BJ (cell line): ENCODE measurements at places on chromosomes 5 and 9. TPM values are rescaled to one million over a fixed set of nuclear protein-coding genes. Genes with fewer than 3 reads are reported as not detected.

The MLLT3 gene
- polyA plus RNA-seq = 13.8 and 32.1 TPM in 2 replicates

The CCDC187 gene
- polyA plus RNA-seq = not detected in 2 replicates

The ENTREP1 gene
- 0.02 and 0.07 TPM in 2 replicates for polyA plus RNA-seq

The PIP5KL1 gene
- polyA plus RNA-seq = 1.9 and 2.3 TPM in 2 replicates

The PTGES gene
- polyA plus RNA-seq = 10.5 and 16.4 TPM in 2 replicates

The RNF183 gene
- not detected in 2 replicates for polyA plus RNA-seq

The ZNF474 gene
- 0.06 and 0.22 TPM in 2 replicates for polyA plus RNA-seq

The RXRA gene
- 6.8 and 12.0 TPM in 2 replicates for polyA plus RNA-seq

The CARD6 gene
- polyA plus RNA-seq = 0.63 and 0.77 TPM in 2 replicates

The PPP3R2 gene
- polyA plus RNA-seq = not detected in 2 replicates

The PIP5K1B gene
- 0.05 TPM in 1 of 2 replicates, not detected in the other for polyA plus RNA-seq

The PCDHB3 gene
- polyA plus RNA-seq = 0.23 and 0.31 TPM in 2 replicates

The ADRA1B gene
- 1.1 and 2.1 TPM in 2 replicates for polyA plus RNA-seq

The HTR1A gene
- polyA plus RNA-seq = not detected in 2 replicates

The PTPN3 gene
- 1.1 and 1.4 TPM in 2 replicates for polyA plus RNA-seq

The LRRC19 gene
- not detected in 2 replicates for polyA plus RNA-seq

The MYO10 gene
- polyA plus RNA-seq = 17.1 TPM in 2 replicates

The LMBRD2 gene
- 2.6 and 6.9 TPM in 2 replicates for polyA plus RNA-seq

The PTGS1 gene
- polyA plus RNA-seq = 72.6 and 102 TPM in 2 replicates

The RETREG1 gene
- polyA plus RNA-seq = 0.04 and 0.06 TPM in 2 replicates

The PDE8B gene
- 2.2 TPM in 2 replicates for polyA plus RNA-seq

The TGFBI gene
- 987 and 1,228 TPM in 2 replicates for polyA plus RNA-seq

The CARD9 gene
- polyA plus RNA-seq = 12.9 and 21.3 TPM in 2 replicates

The PCDHGA6 gene
- 3.3 and 4.3 TPM in 2 replicates for polyA plus RNA-seq

The C9orf153 gene
- polyA plus RNA-seq = 0.09 TPM in 1 of 2 replicates, not detected in the other

The SMIM23 gene
- polyA plus RNA-seq = not detected in 2 replicates

The NPR3 gene
- 8.1 and 9.6 TPM in 2 replicates for polyA plus RNA-seq

The TMEM171 gene
- 4.4 and 5.3 TPM in 2 replicates for polyA plus RNA-seq

The NTNG2 gene
- polyA plus RNA-seq = 0.44 and 0.74 TPM in 2 replicates

The SPINK14 gene
- polyA plus RNA-seq = not detected in 2 replicates

The STPG3 gene
- polyA plus RNA-seq = not detected in 2 replicates

The MSMP gene
- polyA plus RNA-seq = not detected in 2 replicates

The ADAMTS16 gene
- polyA plus RNA-seq = 0.04 and 0.05 TPM in 2 replicates

The TTC1 gene
- 23.2 and 37.4 TPM in 2 replicates for polyA plus RNA-seq

The BDP1 gene
- 3.7 and 8.3 TPM in 2 replicates for polyA plus RNA-seq

The COL27A1 gene
- polyA plus RNA-seq = 11.6 and 16.6 TPM in 2 replicates

The GIN1 gene
- polyA plus RNA-seq = 1.6 and 4.2 TPM in 2 replicates

The PHF24 gene
- 0.02 and 0.09 TPM in 2 replicates for polyA plus RNA-seq

The PKD2L2 gene
- polyA plus RNA-seq = 0.02 TPM in 1 of 2 replicates, not detected in the other

The CD274 gene
- polyA plus RNA-seq = 3.8 and 4.4 TPM in 2 replicates

The CDH9 gene
- polyA plus RNA-seq = not detected in 2 replicates

The ZNF462 gene
- polyA plus RNA-seq = 3.1 and 3.5 TPM in 2 replicates

The PCDH12 gene
- 0.01 TPM in 1 of 2 replicates, not detected in the other for polyA plus RNA-seq

The FOXD4L4 gene
- not detected in 2 replicates for polyA plus RNA-seq

The PCDHGA8 gene
- 0.72 and 0.77 TPM in 2 replicates for polyA plus RNA-seq

The FBXL7 gene
- polyA plus RNA-seq = 17.9 and 23.2 TPM in 2 replicates
